ENCODE measurements at places on chromosomes 5 and 9.

GRCh38 chr9:134594078-134594941 lies 47.3 kb upstream of the COL5A1 start:
- DNase-seq = no peak

DNA sequence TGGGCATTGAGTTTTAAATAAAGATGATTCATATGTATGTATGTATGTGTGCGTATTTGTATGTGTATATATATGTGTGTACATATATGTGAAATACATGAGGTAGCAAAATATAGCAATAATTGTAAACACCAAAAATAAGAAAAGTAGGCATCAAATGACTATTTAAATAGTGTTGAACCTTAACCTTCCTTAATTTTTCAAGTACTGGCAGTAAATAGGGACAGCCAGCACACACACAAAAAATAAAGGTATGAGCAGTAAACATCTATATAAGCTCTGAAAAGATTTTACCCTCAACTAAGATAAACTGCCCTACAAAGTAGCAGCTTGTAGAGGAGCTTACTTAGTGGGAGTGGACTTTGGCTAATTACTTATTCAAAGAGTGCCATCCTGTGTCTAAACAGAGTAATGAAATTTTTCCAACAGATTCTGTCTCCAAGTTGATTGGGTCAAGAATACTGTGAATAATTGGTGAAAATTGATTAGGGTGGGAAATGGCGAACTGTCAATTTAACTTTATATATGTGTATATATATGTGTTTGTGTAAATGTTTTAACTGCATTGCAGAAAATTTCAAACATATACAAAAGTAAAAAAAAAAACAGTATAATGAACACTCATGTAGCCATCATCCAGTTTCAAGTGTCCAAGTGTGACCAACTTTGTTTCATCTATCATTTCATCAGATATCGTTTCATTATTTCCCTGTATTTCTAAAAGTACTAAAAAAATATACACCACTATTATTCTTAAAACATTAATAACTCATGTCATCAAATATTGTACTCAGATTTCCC lies 2.0 kb upstream of the ADAMTS6 start:
- DNase-seq = peak; percentile 30

DNA sequence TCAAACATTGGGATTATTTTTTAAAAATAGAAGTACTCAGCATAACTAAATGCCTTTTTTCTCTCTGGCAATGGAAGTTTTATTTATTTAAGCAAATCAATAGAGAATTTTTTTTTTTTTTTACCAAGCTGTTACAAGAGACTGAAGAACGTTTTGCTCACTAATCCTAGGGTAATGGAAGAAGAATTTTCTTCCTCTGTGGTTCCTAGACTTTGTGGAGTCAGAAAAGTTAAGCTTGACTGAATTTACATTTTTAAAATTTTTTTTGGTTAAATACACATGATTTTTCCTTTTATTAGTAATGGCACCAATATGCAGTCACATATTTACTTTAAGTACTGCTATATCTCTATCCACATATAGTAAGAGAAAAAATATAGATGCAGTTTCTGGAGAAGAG lies 189.8 kb downstream of the PCSK1 start:
- no peak for DNase-seq

DNA sequence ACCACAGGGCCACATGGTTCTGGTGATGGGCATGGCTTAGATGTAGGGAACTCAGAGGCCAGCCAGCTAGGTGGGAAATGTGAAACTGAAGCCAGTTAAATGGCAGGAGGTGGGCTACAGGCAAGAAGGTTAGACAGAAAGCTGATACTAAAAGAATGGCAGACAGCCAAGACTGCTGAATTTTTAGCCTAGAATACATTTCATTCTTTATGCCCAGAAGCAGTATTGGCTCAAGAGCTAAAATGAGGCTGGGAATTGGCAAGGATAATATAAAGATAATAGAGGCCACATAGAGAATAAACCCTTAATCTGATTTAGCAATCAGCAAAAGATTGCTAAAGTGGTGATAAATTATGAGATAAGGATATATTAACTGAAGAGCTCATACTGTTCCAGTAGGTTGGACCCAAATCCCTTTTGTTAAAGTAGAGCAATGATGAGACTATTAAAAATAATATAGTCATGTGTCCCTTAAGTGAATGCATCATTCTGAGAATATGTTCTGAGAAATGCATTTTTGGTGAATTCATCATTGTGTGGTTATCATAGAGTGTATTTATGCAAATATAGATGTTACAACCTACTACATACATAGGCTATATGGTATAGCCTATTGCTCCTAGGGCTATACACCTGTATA lies 234.3 kb downstream of the CHSY3 start:
- DNase-seq = no peak

DNA sequence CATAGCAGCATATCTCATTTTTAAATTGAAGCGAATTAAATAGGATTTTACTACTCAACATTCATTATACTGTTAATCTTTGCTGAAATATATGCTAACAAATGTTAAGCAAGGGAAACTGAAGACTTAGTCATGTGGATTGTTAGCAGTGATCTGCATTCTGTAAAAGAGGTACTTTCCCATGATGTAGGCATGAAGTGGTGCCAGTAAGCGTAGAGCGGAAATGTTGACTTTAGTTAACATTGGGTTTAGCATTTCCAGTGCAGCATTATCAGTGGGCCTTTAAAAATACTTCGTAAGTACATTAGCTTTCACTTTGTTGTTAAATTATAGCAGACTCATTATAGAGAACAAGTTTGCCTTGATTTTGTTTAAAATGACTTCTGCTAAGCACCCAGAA lies 130.3 kb downstream of the CDC42SE2 start:
- peak; percentile 86 for DNase-seq

- DNase-seq = no peak
Measured at GRCh38 chr9:4588721-4589120, 73.4 kb upstream of the PLPP6 start.

DNA sequence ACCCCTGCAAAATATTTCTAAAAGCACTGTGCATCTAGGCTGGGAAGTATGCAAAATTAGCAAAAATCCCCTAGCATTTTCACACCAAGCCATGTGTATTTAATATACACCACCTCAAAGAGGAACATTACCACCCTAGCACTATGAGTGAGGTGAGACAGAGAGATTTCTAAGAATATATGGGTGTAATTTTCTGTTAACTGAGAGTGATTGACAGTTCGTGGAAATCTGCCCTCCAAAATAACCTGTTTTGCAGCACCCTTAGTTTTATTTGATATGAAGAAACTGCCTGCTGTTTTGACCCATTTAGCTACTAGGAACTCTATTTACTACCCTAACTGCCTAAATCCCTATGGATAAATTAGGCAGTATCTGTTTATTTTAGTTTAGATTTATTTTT lies 64.2 kb upstream of the CDKN2B start:
- DNase-seq = no peak

DNA sequence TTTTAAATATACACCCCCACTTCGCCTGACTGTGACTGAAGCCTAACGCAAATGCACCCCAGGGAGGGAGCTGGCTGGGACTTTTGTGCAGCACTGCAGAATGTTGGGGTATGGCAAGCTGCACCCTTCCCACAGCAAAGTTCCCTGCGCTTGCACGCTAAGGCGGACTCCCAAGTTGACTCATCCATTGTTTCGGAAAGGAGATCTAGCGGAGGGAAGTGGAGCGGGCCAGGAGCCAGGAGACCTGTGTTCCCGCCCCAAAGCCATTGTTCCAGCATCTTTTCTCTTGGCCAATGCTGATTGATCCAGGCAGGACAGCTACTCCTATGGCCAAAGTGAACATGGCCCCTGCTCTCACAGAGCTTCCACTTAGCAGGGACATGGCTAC lies 202.9 kb downstream of the AOPEP start:
- DNase-seq = no peak

- DNase-seq = peak; percentile 32
Measured at GRCh38 chr9:15357050-15357653, 50.1 kb upstream of the TTC39B start.
